ENCODE measurements at places on chromosomes 3 and 15.

DNA sequence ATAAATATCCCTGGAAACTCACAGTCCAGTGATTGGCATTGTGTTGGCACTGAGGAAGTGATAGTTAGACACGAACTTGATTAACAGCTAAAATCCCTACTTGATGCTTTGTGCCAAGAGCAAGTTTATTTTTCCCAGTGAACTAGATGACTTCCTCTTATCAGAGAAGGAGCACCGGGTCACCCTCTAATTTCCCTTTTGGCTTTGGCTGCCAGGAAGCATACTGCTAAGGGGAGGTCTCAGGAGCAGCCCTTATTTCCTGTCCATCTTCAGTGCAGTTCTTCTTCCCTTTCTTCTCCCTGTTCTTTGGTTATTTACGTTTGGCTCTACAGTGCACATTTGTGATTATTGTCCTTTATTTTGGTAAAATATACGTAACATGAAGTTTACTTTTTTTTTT lies 13.0 kb downstream of the FBLN2 start:
- DNase-seq, result no peak

DNA sequence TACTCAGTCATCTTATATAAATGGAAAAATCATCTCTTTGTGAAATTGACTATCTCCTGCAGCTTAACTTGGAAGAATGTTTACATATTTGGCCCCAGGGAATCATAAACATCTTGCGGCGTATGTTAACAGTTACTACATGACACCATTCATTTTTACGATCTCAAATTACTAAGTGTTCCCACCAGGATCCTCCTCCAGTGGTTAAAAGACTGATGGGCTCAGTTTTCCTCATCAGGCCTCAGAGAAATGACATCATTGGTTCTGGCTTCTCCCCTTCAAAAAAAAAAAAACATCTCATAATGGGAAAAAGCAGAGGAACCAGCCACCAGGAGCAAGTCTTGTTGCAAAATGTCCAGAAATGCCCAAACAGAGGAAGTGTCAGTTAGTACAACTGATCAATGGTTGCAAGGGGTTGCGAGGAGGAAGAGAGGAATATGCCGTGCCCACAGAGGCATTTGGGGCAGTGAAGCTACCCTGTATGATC lies 70.5 kb upstream of the LIPC start:
- no peak for DNase-seq

- no peak for DNase-seq
Measured at GRCh38 chr15:31307270-31308184, 19.1 kb upstream of the KLF13 start.

DNA sequence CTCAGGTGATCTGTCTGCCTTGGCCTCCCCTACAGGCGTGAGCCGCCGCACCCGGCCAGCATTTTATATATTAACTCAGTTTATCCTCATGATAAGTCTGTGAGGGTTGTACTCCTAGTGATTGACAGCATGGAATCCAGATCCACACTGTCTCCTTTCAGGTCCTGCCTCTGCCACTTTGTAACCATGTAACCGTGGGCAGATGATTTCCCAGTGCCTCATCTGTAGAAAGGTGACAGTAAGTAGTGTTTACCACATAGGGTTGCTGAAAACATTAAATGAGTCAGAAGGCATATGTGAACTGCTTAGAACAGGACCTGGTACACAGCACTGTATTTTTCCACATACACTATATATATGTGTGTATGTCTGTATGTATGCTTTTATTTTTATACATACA lies 2.4 kb downstream of the FYTTD1 start:
- DNase-seq, result no peak
